ENCODE measurements at places on chromosomes 7 and 10.

DNA sequence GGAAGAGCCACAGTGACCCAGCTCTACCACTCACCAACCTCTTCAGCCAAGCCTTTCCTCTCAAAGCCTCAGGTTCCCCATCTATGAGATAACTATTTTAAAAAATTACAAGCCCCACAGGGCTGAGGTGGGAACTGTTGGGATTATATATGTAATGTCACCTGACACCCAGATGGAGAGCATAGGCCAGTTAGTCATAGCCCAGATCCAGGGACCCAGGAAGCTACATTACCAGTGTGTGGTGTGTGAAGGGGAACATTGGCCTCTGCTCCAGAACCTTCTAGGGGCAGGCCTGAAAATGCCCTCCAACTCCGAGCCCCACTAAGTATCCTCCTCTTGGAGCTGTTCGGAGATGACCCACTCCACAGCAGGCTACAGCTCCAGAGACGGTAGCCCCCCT is 162.4 kb downstream of the NRF1 start:
- DNase-seq: no peak

- no peak for DNase-seq
Observed at GRCh38 chr7:112160130-112160770, 45.9 kb downstream of the DOCK4 start.

GRCh38 chr10:72233621-72234020 is 17.5 kb upstream of the ASCC1 start:
- no peak for DNase-seq

- DNase-seq: no peak
Observed at GRCh38 chr10:15262036-15262713, 93.7 kb upstream of the NMT2 start.

DNA sequence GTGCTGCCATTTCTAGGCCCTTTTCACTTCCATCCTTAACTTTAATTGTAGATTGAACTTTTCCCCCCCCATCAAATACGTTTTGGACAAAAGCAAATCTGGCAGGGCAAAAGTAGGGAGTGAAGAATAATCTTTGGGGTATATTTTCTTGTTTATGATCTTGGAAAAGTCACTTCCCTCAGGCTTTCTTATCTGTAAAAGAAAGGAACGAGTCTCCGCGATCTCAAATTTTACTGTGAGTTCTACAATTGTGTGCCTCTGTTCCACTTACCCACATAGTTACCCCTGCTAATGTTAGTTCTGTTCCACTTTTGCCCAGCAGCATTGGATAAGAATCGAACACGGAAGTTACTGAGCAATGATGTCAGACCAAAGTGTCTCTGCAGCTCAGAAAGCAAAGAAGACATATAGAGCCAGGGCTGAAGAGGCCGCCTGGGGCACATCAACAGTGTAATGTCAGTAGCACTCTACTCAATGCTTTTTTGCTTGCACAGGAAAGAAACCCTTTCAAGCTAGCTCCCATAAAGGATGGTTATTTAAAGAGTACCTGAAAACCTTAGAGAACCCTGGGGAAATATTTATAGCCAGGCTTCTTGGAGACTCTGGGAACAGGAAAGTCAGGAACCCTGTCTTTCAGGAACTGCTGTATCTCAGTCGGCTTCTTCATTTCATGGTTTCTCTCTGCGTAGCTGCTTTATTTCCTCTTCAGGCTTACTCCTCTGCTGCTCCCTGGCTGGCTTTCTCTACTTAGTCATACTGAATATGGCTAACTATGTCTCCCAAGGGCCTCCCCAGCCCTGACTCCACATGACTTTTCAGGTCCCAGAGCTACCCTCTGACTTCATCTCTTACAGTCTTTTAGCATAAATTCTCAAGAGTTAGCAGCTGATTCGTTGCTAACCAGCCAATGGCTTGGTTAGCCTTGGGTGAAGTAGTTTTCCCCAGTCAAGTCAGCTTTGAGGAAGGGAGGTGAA is 123.7 kb upstream of the FAM3C start:
- no peak for DNase-seq

GRCh38 chr10:117348236-117348635 is 27.0 kb downstream of the PDZD8 start:
- DNase-seq: no peak

GRCh38 chr7:99394188-99394502 is 14.3 kb downstream of the PDAP1 start:
- DNase-seq: no peak

DNA sequence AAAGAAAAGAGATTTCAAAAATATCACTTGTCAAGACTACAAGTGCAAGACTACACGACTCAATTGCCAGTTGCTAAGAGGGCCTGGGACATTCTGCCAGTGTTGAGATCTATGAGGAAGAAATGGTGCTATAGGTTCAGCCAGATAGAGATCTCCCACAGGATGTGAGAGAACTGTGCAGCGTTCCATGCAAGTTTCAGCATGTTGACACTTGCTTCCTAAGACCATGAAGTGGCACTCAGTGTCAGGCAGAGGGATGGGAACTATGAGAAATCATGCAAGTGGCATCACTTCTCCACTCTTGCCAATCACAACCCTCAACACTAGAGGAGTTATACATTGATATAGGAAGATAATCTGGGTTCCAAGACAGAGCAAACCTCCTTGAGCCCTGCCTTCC is 210.3 kb downstream of the CHRM2 start:
- DNase-seq: no peak

DNA sequence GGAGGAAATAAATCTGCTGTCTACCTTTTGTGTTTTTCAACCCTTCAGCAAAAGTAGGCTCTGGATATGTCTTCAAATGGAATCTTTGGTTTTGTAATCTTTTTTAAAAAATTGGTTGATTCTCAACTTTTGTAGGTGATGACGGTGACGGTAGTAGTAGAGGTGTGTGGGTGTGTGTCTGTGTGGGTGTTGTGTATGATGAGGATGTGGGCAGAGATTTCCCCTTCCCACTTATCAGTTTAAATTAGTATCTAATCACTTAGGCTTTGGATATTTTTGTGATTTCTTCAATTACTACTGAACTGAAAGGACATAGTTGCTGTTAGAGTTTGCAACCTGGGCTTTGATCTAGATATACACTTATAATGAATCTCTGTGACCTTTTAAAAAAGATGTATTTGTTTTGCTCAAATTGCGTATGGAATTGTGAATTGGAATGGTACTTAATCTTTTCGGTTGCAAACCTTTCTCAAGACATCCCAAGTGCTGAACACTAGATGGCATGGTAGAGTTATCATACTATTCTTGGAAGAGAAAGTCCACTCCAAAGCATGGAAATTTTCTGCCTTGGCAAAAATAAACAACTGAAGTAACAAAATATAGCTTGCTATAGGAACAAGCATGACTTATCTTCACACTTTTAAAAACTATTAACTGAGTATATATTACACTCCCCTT is 51.9 kb upstream of the A1CF start:
- no peak for DNase-seq

GRCh38 chr7:16851829-16852228 is 30.0 kb downstream of the AGR3 start:
- DNase-seq: no peak

DNA sequence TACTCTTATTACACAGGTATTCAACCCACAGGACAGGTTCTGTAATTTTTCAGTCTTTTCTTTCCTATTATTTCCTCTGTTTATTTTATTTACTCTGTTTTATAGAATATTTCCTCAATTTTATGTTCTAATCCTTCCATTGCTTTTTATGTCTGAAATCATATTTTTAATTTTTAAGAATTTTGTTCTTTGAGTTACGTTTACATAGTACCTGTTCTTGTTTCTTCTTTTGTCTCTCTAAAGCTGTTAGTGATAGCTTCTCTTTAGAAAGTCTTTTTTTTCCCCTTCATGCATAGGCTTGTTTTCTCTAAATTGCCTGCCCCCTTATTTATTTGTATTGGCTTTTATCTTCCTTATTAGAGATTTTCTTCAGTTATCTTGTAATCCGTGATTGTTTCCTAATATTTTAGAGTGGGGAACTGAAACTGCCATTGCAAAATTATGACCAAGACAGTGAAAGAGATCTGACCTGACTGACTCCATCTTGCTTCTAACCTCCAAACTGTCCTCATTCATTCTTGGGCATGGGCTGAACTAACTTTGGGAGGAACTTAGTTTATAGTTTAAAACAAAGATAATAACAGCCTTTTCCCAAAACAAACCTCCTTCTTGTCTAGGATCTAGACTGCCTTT is 187.6 kb downstream of the PFKFB3 start:
- DNase-seq: no peak

DNA sequence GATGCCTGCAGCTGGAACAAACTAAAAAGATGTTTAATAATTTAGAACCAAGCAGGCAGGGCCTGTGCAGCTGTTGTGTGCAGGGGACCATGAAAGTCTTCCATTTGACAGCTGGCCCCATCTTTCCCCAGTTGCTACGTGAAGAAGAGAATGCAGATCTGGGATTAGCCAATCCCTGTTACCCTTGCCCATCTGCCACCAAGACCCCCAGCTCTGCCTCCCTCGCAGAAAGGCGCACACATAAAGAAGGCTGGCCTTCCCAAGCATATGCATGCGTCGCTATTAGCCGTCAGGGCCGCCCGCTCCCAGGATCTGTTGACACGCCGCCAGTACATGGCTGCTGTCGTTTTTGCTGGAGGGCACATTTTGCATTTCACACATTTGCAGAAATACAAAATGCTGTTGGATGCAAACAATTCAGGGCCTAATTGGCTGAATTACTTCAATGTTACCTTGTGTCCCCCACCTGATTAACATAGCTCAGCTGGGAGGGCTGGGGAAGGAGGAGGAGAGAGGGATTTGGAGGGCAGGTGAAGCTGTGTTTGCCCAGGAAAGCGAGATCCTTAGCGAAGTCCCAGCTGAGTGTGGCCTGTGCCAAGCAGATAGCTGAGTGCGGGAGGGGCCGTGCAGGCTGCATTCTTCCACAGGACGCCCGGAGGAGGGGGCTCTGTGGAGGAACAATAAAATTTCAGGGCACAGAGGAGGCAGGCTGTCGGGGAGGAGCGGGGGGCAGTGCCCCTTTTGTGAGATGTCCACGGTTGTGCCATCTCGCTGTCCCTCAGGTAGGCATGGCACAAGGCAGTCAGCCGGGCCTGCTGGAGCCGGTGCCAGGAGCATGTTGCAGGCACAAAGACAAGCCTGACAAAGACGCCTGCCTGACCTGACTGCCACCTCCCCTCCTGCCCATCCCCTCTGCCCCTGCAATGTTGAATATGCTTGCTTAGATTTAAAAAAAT is 443.0 kb upstream of the MKI67 start:
- no peak for DNase-seq

DNA sequence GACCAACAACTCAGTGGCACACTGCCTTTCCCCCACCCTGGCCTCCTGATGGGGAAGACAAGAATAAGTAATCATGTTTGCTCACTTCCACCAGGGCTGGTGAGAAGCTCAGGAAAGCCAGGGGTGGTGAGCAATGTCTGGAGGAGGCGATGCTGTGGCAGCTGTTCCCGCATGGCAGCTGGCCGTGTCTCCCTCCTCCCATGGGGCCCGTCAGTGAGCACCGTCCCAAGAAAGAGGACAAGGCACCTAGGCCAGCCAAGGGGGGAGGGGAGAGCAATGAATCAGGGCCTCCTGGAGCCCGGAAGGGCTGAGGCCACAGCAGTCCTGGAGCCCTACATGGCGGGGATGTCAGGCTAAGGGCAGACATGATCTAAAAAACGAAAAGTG is 69.2 kb upstream of the INSIG1 start:
- DNase-seq: no peak

DNA sequence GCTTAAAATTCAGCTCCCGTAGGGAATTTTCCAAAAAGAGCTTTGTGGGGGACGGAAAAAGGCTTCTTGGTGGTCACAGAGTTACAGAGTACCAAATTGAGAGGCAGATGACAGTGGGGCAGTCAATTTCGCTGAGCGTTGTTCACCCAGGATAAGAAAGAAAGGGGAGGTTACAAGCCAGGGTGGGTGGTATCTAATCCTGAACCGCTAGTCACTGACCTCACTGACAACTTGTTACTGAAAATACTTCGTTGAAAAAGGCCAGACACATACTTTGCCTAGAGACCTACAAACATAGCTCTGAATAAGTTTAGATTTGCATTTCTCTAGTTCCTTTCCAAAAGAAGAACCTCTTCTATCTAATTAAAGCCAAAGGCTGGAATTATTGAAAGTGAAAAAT is at the start of gene CTNNA3:
TSS of gene CTNNA3 (minus strand) at position 167 of the 400 bp plus-strand sequence.
- DNase-seq: no peak

GRCh38 chr10:33345236-33345635 is 10.8 kb upstream of the NRP1 start:
- no peak for DNase-seq

GRCh38 chr7:105887569-105888189 is 11.3 kb upstream of the ATXN7L1 start:
- no peak for DNase-seq

GRCh38 chr7:151725844-151726651 is 150.9 kb downstream of the PRKAG2 start:
- DNase-seq: no peak

DNA sequence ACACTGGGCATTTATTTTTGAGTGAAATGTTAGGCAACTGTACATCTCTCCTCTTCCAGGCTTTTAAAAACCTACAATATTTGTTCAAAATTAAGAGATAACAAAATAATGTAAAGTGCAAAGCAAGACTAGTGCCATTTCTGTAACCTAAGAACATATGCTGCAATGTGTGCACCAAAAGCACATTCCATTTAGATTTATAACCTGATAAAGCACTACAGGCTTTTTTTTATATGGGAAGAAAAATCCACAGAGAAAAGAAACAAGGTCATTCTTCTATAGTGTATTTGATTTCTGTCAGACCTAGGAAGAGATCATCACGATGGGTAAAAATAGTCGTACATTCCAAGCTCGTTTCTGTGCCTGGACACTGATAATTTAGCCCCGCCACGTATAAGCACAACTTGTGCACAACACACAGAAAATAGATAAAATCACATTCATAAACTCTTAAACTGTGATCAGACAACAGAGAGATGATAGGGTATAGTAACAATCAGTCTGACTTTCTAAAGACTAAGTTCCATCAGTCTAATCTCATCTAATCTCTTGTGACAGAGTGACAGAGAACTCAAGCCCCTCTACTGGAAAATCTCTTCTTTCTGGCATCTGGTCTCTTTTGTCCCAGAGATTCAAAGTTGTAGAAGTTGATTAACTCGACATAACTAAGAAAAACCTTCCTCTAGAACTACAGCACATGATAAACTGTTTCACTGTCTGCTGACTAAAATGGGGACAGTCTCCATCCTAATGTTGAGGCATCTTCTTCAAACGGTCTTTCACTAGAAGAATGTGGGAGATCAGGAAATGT is 6.7 kb downstream of the LAMB1 start:
- no peak for DNase-seq

DNA sequence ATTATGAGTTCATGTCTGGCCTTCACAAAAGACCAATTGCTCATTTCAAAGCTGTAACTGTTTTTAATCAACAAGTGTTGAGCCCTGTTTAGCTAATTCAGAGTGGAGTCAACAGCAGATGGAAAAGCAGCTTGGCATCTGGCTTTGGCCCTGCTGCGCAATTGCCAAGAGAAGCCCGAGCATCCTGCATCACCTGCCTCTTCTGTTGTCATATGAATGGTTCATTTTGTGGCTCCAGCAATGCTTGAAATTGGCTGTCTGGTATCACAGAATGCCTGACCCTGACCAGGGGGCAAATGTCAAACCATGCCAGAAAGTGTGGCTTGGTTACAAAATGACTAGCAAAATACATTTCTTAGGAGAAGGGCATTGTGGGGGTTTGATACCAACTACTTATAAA is 296.5 kb upstream of the PHF14 start:
- DNase-seq: no peak

GRCh38 chr10:73786512-73786885 is 1.1 kb downstream of the ZSWIM8 start:
- no peak for DNase-seq

GRCh38 chr10:73941300-73941699 is 30.4 kb downstream of the PLAU start:
- DNase-seq: no peak
